Tibial nerve (tissue), 4 donors: ENCODE measurements at places on chromosomes 7 and 10. TPM values are rescaled to one million over a fixed set of nuclear protein-coding genes. Genes with fewer than 3 reads are reported as not detected.

GRCh38 chr10:61929555-61929954 is 28.1 kb downstream of the ARID5B start:
- H3K36me3 ChIP-seq: no peaks in the 10 kb centered on the region
- H3K4me1 ChIP-seq: no peaks in the 10 kb centered on the region
- H3K4me3 ChIP-seq: no peak overlapping the region
- H3K27me3 ChIP-seq: no peaks in the 10 kb centered on the region

- no peaks in the 10 kb centered on the region for H3K36me3 ChIP-seq
- no peaks in the 10 kb centered on the region for H3K4me1 ChIP-seq
- H3K4me3 ChIP-seq: no peak overlapping the region
- no peaks in the 10 kb centered on the region for H3K27me3 ChIP-seq
These were observed 176.0 kb upstream of the SVIL start for GRCh38 chr10:29810816-29811215.

DNA sequence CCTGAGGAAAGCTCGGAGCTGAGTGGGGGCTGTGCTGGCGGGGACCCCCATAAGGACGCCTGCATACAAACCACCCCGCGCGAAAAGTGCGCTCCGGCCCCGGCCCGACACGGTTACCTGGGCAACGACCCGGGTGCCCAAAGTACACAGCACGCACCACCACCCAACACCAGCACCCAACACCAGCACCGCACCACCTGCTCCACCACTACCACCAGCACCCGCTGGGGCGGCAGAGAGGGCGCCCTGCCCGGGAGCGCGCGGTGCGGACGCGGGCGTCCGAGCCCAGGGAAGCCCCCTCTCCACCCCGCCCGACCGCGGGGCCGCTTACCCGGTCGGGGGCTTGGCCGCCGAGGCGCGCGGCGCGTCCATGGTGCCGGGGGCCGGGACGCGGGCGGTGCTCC is 345 bp downstream of the COBL start:
- peak overlapping the region; percentile 82 for H3K27ac ChIP-seq
- peak overlapping the region; percentile 62 for H3K4me3 ChIP-seq
- H3K36me3 ChIP-seq: no peaks in the 10 kb centered on the region
- H3K4me1 ChIP-seq: peaks cover 4% of the 10 kb centered on the region
- DNase-seq: no peak
- peaks cover 14% of the 10 kb centered on the region for H3K27me3 ChIP-seq

The NPC1L1 gene
- total RNA-seq: 0.30 TPM

The PRTFDC1 gene
- total RNA-seq: 5.7 TPM
